ENCODE measurements at places on chromosomes 5 and 9.

DNA sequence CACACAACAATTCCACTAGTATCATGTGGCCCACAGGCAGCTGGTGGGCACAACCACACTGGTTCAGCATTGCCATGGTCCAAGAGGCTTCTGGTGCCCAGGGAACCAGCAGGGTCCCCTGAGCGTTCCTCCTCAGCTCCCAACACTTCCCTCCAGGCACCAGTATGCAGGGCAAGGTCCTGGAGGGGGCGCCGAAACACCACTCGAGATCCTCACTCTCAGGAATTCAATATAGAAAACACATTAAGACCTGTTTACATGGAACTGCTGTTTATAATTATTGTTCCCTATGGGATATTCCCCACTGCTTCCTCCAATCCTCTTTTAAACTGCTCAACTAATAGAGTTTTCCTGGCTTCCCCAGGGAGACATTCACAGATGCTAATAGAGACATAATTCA is 91.9 kb upstream of the GABRP start:
- no peak for DNase-seq

GRCh38 chr9:91429501-91429900 is 5.9 kb upstream of the NFIL3 start:
- no peak for DNase-seq

DNA sequence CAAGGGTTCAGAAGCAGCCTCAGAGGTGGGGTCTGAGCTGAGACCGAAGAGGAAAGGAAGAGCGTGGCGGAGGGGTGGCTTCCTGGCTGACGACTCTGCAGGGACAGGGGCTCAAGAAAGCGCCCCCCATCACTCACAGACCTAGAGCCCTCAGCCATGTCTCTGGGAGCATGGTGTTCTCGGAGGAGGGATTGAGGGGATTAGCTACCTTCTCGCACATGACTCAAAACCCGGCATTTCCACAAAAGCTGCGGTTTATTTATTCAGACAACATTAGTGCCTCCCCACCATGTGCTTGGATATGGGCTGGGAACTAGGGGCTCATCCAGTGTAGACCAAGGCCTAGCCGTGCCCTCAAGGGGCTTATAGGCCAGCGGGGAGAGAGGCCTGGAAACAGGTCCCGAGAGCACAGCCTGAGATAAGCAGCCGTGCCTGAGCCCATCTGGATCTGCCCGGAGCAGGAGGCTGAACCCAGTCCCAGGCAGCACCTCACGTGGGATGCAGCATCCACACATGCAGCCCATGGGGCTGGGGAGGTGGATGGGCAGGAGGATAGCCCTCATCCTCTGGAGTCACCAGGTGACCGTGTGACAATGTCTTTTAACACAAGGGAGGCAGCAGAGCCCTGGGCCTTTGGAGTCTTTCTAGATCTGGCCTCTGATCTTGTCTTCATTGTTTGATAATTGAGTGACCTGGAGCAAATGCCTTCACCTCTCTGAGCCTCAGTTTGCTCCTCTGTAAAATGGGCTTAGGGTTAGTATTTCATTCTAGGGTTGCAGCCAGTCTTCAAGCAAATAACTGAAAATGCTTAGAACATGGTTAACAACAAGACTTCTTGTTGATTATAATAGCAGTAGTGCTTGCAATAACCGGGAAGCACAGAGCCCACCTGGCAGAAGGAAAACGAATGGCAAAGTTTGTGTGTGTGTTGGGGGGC is 878 bp upstream of the HMCN2 start:
- DNase-seq: no peak

GRCh38 chr5:9661316-9662015 is 31.3 kb upstream of the TAS2R1 start:
- DNase-seq: no peak

GRCh38 chr9:35258660-35259474 is 97.1 kb downstream of the UNC13B start:
- peak; percentile 81 for DNase-seq

GRCh38 chr5:107450531-107450930 is 220.2 kb downstream of the EFNA5 start:
- DNase-seq: no peak

GRCh38 chr9:6805532-6805931 is 47.8 kb downstream of the KDM4C start:
- peak; percentile 48 for DNase-seq

DNA sequence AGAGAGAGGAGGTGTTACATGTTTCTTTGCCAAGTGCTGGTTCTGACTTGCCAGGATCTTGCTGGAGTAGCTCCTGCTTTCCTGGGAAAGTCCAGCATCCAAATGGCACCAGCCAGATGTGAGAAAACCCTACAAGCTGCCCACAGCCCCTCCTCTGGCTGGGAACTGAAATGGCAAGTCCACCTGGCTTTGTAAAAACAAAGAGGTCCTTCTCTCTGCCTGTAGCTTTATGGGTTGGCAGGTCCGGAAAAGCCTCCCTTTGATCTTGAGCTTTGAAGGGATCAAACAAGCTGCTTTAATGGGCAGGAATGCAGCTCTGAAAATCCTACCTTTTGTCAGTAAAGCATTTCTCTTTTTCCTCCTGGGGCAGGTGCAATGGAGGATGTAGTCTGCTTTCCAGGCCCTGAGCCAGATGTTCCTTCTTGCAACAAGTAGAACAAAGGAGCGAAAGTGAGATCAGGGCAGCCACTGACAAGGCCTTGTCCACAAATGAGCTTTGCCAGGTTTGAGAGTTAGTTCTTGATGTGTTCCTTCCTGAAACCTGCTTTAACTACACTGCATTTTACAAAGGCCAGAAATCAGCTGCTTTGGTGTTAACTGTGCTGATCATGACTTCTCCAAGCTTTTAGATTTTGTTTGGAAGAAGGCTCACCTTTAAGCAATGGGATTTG is 456.7 kb downstream of the ZNF608 start:
- no peak for DNase-seq

DNA sequence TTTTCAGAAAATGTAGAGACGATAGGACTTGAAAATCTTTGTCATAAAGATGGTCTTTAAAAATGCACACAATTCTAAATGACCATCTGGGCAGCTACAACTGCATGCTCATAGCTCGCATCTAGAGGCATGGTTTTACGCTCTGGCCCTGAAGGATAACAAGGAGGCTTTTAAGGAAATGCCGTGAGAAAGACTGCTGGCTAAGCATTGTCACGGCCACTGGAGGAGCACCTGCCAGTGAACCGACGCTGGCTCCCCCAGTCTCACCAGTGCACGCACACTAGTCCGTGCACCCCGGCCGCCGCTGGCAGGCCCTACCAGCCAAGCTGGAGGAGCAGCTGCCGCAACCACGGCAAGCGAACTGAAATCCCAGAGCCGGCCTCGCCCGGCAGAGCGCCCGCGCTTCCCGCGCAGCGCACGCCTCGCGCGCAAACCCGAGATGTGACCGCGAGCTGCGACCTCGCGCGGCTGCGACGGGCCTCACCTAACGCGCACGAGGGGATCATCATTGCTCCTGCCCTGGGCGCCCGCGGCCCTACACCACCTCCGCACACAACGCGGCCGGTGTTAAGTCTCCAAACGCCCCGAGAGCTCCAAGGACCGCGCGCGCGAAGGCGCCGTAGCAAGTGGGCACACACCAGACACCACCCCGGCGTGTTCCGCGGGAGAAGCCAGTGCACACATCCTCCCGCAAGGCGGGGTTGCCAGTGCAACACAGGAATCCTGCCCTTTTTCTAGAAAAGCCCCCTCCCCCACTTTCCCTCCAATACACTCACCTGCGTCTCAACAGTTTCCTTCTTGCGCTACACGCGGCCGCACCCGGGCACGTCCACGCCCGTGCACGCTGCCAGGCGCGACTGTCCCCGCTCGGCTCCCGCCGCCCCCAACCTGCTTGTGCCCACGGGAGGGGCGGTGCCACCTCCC is 5.3 kb downstream of the ELAVL2 start:
- DNase-seq: no peak

GRCh38 chr9:13645557-13645956 is 366.1 kb upstream of the MPDZ start:
- DNase-seq: no peak

DNA sequence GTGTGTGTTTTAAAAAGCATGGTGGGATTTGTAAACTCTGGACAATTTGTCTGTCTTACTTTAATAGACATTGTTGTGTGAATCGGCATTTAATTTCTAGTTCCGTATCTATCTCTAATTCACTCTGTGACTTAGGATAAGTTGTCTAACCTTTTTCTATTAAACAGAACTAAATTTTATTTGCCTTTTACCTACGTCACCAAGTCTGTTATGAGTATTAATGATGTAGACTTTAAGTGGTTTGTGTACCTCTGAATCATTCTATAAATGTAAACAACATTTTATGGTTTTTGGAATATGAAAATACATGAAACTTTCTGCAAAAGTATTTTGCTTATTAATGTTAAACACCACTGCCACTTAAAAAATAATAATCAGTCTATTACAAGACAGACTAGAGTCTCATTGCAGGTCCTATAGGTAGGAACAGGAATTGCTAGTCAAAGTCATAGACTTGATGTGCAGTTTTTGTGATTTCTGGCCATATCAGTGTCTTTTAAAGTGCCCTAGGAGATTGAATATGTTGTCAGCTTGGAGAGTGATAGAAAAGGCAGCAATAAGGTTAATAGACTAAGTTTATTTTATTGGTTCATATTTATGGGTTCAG is 5.6 kb downstream of the RBM27 start:
- no peak for DNase-seq

DNA sequence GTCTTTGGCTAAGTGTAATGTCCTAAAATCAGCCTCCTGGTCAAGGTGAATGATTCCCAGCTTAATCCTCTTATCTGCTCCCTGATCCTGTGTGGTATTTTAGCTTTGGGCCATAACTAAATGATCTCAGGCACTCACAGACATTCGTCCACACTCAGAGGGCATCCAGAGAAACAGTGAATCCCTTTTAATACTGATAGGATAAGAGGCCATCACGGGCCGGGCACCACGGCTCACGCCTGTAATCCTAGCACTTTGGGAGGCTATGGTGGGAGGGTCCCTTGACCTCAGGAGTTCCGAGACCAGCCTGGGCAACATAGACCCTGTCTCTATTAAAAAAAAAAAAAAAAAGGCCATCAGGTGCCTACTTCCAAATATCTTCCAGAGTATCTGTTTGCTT is 6.3 kb downstream of the PDCL start:
- no peak for DNase-seq

GRCh38 chr5:3027185-3027865 is 275.8 kb upstream of the IRX2 start:
- no peak for DNase-seq

DNA sequence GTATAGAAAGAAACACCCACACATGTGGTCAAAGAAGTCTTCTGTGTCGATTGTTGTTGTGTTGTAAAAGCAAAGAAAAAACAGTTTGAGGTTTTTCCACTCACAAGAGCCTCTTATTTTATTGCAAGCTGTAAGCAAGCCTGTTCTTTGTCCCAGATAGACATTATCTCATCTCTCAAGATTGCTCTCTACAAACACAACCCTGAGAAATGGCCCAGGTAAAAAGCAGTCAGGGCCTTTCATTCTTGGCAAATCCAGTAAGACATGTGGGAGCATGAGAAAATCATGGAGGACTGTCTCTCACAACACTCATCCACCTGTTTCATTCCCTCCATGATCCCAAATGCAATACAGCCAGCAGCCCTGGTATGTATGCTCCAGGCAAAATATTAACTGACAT is 286.6 kb upstream of the POU5F2 start:
- no peak for DNase-seq
